Activated CD4-positive, CD25-positive, alpha-beta regulatory T cell treated with anti-CD3 and anti-CD28 coated beads, Interleukin-2, amount 50 U/mL, for 16 hours (primary cell): ENCODE measurements at places on chromosomes 3 and 15.

- no peak for DNase-seq
Observed at GRCh38 chr15:101494251-101494796, 4.8 kb upstream of the PCSK6 start.

GRCh38 chr3:124559846-124560574 is 170.2 kb upstream of the UMPS start:
- peak; percentile 29 for DNase-seq

GRCh38 chr3:156764751-156765150 is 61.4 kb upstream of the LEKR1 start:
- DNase-seq, result no peak

GRCh38 chr3:43892526-43892925 is 201.8 kb downstream of the ABHD5 start:
- DNase-seq, result no peak

- no peak for DNase-seq
Observed at GRCh38 chr3:94173673-94174434, 111.0 kb downstream of the NSUN3 start.

- no peak for DNase-seq
Observed at GRCh38 chr3:4029135-4029534, 229.9 kb downstream of the LRRN1 start.

DNA sequence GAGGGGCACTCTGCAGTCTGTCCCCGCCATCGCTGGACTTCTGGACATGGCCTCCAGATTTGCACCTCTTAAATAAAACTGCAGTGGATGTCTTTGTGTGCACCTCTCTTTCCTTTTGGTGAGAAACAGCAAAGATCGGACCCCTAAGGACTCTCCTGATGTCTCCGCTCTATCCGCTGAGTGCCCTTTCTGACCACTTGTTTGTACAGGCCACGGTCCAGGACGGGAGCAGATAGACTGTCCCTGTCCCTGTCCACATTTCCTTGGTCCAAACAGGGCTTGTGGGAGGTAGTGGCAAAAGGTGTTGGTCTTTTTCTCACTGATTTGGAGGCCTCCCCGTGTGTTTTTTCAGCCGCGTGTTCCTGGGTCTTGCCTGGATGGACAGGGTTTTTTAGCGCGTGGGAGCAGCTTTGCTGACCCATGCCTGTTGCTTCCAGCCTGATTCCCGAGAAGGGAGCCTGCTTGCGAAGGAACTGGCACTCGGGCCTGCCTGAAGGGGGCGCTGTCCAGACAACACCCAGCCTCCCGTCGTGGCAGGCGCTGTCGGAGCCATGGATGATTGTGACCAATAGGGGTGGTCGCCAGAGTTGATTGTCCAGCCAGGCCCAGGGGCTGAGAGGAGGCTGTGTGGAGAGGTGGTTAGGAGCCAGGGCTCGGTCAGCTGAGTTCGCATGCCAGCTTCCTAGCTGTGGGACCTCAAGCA is 13.2 kb upstream of the STAB1 start:
- no peak for DNase-seq

GRCh38 chr15:69476704-69477473 is 24.3 kb downstream of the RPLP1 start:
- DNase-seq, result no peak

DNA sequence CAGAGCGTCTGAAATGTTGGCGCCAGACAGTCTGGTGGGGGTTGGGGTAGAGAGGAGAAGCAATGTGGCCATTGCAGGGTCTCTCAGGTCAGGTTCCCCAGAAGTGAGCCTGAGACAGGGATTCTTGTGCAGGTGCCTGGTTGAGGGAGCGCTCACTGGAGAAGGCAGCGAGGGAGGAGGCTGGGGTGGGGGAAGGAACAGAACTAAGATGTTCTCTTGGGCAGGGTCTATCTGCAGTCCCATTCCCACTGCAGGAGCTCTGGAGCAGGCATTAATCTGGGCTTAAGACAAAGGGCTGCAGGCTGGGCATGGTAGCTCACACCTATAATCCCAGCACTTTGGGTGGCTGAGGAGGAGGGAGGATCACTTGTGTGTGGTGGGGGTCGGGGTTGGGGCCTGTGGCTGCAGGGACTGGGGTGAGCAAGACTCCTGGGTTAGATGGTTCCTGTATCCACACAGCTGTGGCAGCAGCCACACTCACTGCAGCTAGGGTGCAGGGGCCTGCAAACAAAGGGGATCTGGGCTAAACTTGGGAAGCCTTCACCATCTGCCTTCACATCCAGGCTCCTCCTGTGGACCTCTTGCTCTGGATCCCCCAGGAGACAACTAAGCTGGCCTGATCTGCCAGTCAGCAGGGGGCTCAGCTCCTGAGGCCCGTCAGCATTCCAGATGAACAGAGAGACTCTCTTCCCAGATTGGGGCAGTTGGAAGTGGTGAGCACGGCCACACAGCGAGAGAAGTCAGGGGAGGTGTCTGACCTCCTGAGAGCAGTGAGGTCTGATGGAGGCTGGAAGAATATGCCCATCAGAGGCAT is 172.5 kb downstream of the ABHD5 start:
- no peak for DNase-seq

GRCh38 chr3:153600896-153601295 is 438.9 kb downstream of the RAP2B start:
- DNase-seq, result no peak

GRCh38 chr3:194960446-194961032 is 274.9 kb downstream of the FAM43A start:
- no peak for DNase-seq

DNA sequence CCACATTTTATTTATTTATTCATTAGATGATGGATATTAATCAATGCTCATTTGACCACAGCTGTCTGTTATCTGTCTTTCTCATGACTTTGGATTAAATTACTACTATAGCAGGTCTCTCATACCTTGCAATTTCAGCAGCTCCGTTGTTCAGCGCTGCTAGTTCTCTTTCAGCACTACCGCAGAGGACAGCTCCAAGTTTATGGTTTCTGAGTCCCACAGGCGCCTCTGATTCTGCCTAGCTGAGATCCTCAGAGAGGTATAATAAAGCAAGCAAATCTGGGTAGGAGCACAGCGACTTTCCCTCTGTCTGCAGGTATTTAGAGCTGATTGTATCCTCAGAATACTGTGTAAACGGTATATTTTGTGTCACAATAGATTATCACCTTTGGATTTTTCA is 204.9 kb downstream of the CNTN4 start:
- DNase-seq, result no peak

- DNase-seq, result no peak
Observed at GRCh38 chr3:61831973-61832372, 270.6 kb downstream of the PTPRG start.

- no peak for DNase-seq
Observed at GRCh38 chr3:162525771-162526170, 1029.2 kb downstream of the OTOL1 start.

DNA sequence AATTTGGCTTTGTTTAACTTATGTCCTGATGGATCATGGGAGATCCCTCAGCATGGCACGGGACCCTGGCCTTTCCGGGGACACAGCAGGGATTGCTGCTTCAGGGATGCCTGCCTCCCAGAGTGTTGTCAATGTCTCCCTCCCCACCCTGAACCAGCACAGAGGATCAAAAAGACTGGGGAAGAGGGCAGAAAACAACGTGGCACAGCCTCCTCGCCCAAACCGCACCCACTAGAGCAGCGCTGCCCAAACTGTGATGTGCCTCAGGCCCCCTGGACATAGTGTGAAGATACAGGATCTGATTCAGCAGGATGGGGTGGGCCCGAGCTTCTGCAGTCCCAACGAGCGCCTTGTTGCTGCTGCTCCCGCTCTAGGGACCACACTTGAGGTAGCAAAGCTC is 34.5 kb downstream of the SLC6A20 start:
- DNase-seq, result no peak

DNA sequence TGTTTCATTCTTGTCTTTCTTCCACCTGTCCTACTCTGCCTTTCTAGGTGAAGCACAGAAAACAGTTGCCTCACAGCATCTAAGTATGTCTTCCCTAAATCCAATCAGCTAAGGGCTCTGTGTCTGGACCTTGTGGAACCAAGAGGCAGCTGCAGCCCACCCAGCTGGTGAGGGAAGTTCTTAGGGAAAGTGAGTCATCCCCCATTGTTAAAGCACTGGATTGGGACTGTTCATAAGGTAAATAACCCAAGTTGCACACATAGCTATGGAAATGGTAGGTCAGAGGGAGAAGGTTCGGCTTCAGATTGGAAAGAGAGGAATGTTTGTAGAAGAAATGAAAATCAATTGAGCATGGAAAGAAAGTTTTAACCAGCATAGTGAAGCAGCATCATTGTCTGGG is 18.0 kb upstream of the ARNT2 start:
- no peak for DNase-seq

GRCh38 chr3:12234192-12234591 is 54.7 kb upstream of the PPARG start:
- no peak for DNase-seq

DNA sequence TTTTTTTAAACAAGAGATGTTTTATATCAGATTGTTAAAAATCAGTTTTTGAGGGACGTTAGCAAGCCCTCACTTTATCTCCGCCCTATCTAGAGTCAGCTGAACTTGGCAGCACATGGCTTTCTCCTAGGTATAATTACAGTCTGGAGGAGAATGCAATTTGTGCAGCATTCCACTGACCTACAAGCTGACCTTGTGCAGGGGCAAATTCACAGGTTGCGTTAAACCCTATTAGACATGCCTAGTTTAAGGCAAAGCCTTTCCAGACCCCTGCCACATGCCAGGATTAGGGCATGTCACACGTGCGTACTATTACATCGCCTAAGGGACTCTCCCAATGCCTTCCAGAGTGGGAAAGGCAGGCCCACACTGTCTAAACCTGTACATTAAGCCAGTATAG is 224.0 kb downstream of the GREM1 start:
- no peak for DNase-seq

DNA sequence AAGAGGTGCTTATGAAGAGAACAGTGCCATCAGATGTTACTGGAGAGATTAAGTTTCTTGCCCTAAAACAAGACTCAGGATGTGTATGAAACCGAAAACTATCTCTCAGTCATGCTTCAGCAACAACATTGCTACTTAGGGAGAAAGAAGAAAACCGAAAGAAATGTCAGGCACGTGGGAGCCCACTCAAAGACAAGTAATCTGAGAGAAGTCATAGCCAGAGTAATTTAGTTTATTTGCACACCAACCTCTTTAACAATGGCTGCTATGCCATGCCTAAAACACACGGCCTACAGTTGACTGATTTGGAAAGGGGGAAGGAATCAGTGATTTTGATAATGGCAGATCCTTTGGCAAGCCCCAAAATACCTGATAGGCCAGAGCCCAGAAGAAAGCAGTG is 162.9 kb downstream of the TIGIT start:
- no peak for DNase-seq

DNA sequence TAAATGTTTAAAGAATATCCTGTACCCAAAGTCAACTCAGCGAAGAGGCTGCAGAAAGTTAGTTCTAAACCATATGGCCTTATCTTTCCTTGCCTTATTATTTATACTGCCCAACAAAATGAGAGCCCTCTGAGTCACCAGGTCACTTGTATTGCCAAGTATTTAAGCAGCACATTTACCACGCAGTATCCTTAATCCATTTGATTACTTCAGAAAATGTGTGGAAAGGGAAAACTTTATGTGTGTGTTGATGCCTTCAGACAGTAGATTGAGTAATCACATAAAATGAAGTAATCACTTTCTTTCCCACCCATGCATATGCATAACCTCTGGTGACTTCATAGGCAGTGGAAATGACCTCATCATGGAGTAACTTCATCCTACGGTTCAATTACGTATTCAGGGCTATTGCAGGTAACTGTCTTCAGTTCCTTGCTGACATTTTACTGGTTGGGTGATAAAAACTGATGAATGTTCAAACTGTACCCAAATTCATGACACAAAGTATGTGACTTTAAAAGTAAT is 7.5 kb upstream of the CADPS start:
- no peak for DNase-seq

DNA sequence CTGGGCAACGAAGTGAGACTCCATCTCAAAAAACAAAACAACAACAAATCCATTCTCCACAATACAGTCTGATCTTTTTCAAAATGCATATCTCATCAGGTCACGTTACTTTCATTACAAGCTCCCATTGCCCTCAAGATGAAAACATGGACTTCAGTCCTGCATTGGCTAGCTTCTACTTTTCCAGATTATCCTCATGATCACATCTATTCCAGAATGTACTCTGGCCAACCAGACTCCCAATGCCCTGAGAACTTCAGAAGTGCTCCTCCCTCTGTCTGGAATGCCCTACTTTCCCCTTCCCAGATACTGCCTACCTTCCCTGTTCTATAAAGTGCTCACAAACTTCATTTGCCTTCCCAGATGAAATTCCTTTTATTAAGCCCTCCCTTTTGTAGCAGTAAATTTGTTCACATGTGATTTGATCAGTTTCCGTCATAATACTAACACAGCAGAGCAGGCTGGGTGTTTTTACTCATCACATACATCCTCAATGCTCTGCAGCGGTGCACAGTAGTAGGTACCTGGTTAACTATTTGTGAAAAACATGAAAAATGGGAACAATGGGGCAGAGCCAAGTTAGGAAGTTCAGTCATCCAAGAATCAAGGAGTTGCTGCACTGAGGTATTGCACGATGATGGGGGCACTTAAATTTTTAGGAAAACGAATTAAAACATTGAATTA is 5.3 kb downstream of the RPL22L1 start:
- DNase-seq, result no peak

DNA sequence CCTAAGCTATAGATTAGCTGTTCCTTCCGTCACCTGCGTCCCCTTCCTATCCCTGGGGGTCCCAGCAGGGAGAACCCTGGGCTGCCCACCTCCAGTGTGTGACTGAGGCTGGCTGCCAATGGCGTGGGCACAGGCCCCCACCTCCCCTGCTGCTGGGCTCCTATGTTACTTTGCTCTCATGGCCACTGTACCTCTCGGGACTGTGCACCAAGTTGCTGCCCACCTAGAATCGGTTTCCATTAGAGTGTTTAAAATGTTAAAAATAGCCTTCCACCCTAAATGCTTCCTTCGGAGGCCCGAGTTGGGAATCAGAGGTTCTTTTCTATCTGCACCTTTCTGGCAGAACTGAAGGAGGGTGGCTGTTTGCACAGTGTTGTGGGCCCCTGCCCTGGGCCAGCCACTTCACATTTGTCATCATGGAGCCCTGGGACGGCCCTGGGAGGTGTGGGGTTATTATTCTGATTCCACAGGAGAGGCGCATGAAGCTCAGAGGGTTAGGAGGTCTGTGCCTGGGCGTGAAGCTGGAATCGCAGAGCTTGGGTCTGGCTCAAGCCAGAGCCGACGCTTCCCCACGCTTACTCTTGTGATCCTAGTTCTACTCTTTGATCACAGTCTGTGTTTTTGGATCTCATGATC is 29.1 kb downstream of the IRAK2 start:
- DNase-seq, result no peak

DNA sequence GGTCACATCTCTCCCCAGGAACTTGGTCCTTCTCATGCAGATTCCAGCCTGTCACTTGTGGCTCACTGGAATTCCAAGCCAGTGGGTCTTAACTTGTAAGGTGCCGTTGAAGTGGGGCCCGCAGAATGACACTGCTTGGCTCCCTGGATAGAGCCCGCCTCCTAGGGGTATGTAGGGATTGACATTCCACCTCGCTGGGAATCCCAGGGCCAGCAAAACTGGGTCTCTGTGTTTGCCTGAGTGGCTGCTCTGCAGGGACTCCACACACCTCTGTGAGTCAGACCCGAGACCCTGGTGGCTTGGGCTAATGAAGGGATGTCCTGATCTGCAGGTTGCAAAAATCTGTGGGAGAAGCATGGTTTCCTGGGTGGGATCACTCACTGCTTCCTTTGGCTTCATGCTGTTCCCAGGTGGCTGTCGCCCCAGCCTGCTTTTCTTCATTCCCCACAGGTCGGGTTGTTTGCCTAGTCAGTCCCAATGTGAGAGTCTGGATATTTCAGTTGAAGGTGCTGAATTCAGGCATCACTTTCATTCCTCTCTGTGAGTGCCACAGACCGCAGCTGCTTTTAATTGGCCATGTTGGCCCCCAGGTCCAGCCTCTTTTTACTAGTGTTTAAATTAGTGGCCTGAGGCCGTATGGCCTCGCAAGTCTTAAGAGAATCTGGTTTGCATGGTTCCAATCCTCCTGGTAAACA is 156.0 kb upstream of the TRIM42 start:
- no peak for DNase-seq
